ENCODE measurements at places on chromosomes 6 and 20.

DNA sequence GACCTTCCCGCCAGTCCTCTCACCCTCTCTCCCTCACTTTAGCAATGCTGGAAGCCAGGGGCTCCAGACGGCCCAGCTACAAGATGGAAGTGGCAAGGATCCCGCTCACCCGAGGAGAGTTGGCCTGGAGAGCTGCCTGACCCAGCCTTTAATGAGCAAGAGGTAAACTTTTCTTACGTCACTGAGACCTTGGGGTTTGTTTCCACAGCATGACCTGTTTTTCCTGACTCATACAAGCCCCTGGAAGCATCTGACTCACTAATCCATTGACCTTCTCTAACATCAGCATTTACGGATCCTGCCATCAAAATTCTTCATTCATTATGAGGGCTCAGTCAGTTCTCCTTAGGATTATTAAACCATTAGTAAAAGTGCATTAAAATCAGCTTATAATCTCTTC lies 120.4 kb downstream of the MYLK4 start:
- H3K27ac ChIP-seq: no peak overlapping the region
- no peak overlapping the region for H3K4me3 ChIP-seq
- no peak for DNase-seq

- no peak overlapping the region for H3K27ac ChIP-seq
- no peak for DNase-seq
- H3K36me3 ChIP-seq: no peaks in the 10 kb centered on the region
- peaks cover 2% of the 10 kb centered on the region for H3K27me3 ChIP-seq
- no peaks in the 10 kb centered on the region for H3K4me1 ChIP-seq
Measured at GRCh38 chr6:34543421-34543820, 12.7 kb downstream of the SPDEF start.

DNA sequence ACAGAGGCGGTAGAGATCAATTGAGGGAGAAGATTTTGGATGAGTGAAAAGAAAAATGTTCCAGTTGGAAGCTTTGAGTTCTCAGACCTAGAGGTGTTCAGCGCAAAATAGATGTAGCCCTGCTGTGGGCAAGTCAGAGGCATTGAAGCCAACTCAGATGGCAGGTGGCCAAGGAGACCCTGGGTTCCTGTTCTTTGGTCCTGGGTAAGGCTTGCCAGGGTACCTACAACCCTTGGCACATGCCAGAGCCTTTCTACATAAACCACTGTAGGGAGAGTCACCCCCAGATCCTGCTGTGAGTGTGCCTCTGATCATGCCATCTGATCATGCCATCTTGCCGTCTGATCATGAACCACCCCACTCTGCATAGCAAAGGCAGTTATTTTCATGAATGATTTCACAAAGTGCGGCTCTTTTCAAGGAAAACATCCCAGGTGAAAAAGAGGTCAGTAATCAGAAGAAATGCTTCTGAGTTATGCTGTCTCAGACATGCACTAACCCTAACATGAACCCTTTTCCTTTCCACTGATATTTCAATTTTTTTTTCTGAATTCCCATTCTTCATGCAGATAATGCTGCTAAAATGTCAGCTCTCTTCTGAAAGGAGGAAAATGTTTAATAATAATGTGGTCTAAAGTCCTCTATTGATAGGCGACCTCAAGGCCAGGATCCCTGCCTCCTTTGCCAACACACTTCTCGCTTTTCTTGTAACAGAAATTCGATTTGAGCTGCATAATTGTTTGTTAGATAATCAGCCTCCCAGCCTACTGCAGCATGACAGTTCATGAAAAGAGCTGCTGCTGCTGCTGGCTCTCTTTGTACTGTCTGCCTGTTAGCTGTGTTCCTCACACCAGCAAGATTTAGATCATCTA lies 153.6 kb downstream of the MTHFD1L start:
- no peaks in the 10 kb centered on the region for H3K4me1 ChIP-seq
- H3K27ac ChIP-seq: no peak overlapping the region
- peaks cover 10% of the 10 kb centered on the region for H3K36me3 ChIP-seq
- no peak overlapping the region for H3K4me3 ChIP-seq

- no peak overlapping the region for H3K27ac ChIP-seq
- no peak overlapping the region for H3K4me3 ChIP-seq
- H3K27me3 ChIP-seq: no peaks in the 10 kb centered on the region
Measured at GRCh38 chr6:22364306-22364705, 67.5 kb upstream of the PRL start.

GRCh38 chr6:146598772-146599405 lies at the start of gene ADGB:
ADGB (plus strand) TSS chr6:146598972; CDS start chr6:146599041, 69 bp downstream.
- H3K4me1 ChIP-seq: peaks cover 4% of the 10 kb centered on the region
- H3K4me3 ChIP-seq: peak within 1 kb of the TSS; percentile 53
- DNase-seq: no peak
- peak within 1 kb of the TSS; percentile 62 for H3K27ac ChIP-seq
- peaks cover 16% of the 10 kb centered on the region for H3K27me3 ChIP-seq

DNA sequence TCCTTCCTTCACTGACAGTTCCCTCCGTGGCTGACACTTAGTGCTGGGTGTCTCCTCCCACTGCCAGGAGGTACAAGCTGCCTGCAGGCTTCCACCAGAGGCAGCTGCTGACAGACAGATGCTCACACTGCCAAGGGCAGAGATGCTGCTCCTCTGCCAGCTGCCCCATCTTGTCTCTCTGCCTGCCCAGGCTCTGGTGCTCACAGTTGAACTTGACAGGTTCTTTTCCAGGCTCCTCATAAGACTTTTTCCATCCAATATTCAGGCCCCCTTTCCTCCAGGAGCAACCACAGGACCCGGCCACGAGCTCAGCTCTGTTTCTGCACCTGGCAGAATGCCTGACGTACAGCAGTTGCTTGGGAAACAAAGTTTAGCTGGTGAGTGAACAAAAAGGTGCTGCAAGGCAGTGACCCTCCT lies 79.8 kb downstream of the PSMB1 start:
- no peak overlapping the region for H3K27ac ChIP-seq
- DNase-seq: no peak
- no peaks in the 10 kb centered on the region for H3K36me3 ChIP-seq

DNA sequence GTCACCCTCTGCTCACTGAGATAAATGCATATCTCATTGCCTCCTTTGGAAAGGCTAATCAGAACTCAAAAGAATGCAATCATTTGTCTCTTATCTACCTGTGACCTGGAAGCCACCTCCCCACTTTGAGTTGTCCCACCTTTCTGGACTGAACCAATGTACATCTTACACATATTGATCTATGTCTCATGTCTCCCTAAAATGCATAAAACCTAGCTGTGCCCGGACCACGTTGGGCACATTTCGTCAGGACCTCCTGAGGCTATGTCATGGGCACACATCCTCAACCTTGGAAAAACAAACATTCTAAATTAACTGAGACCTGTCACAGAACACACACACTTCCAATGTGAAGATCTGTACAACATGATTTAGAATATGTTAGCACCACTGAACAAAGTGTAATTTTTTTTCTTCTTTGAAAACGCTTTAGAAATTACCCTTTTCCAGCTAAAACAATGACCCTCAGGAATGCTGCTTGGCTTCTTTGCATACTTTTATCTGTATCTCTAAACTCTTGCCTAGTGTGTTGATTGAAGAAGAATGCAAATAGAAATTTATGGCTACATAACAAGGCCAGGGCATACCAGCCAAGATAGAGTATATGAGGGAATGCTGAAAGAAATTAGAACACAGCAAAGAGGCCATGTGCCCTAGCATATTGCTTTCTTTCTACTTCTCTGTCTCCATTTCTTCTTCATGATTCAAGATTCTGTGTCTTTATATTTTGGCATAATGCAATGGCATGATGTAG lies 84.6 kb upstream of the DST start:
- no peak overlapping the region for H3K4me3 ChIP-seq
- no peak for DNase-seq
- H3K4me1 ChIP-seq: no peaks in the 10 kb centered on the region
- peaks cover 2% of the 10 kb centered on the region for H3K27me3 ChIP-seq
- H3K36me3 ChIP-seq: no peaks in the 10 kb centered on the region

GRCh38 chr20:48178633-48179032 lies 393.4 kb upstream of the SULF2 start:
- no peak for DNase-seq
- H3K4me1 ChIP-seq: no peaks in the 10 kb centered on the region
- H3K4me3 ChIP-seq: no peak overlapping the region
- no peak overlapping the region for H3K27ac ChIP-seq
- H3K27me3 ChIP-seq: peaks cover 5% of the 10 kb centered on the region

- H3K4me1 ChIP-seq: peaks cover 8% of the 10 kb centered on the region
- no peak overlapping the region for H3K4me3 ChIP-seq
- no peak overlapping the region for H3K27ac ChIP-seq
- no peaks in the 10 kb centered on the region for H3K27me3 ChIP-seq
Measured at GRCh38 chr20:44495802-44496481, 20.3 kb downstream of the TTPAL start.

- peaks cover 7% of the 10 kb centered on the region for H3K4me1 ChIP-seq
- no peaks in the 10 kb centered on the region for H3K36me3 ChIP-seq
Measured at GRCh38 chr20:10115021-10115420, 80.2 kb downstream of the ANKEF1 start.

DNA sequence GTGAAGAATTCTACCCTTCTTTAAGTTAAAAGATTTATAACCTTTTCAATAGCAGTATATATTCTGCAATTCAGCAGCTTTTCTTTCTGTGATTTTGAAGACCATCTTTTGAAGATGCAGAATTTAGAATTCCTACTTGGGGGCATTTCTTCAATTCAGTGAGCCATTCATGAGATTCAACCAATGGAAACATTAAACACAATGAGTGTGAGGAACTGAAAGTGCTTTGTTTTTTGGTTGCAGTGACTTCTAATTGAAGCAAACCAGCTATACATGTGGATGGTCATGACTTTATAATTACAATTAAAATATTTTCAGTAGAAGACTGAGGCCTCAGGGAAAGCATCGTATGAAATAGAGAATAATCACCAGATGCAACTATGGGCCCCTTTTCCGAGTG lies 108.3 kb downstream of the CARMIL1 start:
- H3K4me3 ChIP-seq: no peak overlapping the region
- peaks cover 8% of the 10 kb centered on the region for H3K4me1 ChIP-seq
- no peaks in the 10 kb centered on the region for H3K27me3 ChIP-seq
- no peak overlapping the region for H3K27ac ChIP-seq

GRCh38 chr6:161079566-161080262 lies 88.1 kb downstream of the MAP3K4 start:
- DNase-seq: no peak
- no peak overlapping the region for H3K4me3 ChIP-seq
- no peaks in the 10 kb centered on the region for H3K27me3 ChIP-seq
- H3K36me3 ChIP-seq: peaks cover 4% of the 10 kb centered on the region
- peaks cover 3% of the 10 kb centered on the region for H3K4me1 ChIP-seq

DNA sequence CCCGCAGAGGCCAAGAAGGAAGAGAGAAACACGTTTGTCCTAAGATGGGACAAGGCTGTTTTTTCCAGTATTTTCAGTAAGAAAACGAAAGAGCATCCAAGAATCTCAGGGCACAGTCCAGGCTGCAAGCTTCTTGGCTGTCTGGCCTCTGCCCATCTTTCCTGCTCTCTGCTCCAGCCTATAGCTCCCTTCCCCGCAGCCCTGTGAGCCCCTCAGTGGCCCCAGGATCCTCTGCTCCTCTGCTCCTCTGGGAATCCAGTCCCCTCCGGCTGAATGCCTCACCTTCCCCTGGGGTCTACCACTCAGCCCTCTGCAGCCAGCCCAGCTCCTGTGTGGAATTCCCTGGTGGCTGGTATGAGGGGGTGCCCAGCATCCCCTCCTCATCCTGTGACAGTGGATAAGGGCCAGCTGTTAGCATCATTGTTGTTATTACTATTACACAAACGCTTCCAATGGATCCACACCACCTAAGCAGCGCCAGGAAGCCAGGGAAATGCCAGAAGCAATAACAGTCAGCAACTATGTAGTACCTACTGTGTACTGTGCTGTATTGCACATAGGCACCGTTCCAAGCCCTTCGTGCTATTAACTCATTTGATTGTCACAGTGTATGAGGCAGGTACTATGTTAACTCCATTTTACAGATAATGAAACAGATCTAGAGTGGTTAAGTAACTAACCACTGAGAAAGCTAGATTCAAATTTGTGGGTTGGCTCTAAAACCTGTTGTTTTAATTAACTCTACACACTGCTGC lies 60.3 kb upstream of the PTPN1 start:
- H3K4me3 ChIP-seq: peak overlapping the region; percentile 79
- peaks cover 34% of the 10 kb centered on the region for H3K27me3 ChIP-seq
- DNase-seq: no peak
- no peaks in the 10 kb centered on the region for H3K36me3 ChIP-seq
- peaks cover 34% of the 10 kb centered on the region for H3K4me1 ChIP-seq
- peak overlapping the region; percentile 2 for H3K27ac ChIP-seq

- no peak overlapping the region for H3K4me3 ChIP-seq
- H3K4me1 ChIP-seq: peaks cover 4% of the 10 kb centered on the region
- no peak overlapping the region for H3K27ac ChIP-seq
- no peaks in the 10 kb centered on the region for H3K36me3 ChIP-seq
Measured at GRCh38 chr20:1945660-1946059, 48.2 kb downstream of the PDYN start.

DNA sequence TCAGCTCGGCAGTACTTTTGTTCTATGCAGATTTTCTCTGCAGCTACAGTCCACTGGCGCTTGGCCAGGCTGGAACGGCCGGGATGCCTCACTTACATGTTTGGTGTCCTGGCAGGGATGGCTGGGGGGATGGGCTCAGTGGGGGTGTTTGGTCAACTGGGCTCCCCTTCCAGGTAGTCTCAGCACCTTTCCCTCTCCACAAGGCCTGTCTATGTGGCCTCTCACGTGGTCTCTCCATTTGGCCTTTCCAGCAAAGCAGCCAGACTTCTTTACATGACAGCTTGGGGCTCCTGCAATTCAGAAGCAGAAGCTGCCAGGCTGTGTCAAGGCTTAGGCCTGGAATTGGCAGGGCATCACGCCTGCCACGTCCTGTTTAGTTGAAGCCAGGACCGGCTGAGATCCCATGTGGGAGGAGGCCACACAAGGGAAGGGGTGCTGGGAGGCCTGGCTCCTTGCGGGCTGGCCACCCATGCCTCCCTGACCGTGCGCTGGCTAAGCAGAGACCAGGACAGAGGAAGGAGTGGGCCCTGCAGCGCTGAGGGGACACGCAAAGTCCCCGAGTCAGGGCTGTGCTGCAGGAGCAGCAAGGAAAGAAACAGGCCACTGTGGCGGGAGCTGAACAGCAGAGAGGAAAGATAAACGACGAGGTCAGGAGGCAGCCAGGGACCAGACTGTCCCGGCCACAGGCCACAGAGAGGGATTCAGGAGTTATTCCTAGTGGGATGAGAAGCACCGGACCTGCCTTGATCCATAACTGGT lies 38.9 kb downstream of the MGME1 start:
- DNase-seq: no peak
- peaks cover 1% of the 10 kb centered on the region for H3K4me1 ChIP-seq
- no peaks in the 10 kb centered on the region for H3K36me3 ChIP-seq
- H3K27ac ChIP-seq: no peak overlapping the region

DNA sequence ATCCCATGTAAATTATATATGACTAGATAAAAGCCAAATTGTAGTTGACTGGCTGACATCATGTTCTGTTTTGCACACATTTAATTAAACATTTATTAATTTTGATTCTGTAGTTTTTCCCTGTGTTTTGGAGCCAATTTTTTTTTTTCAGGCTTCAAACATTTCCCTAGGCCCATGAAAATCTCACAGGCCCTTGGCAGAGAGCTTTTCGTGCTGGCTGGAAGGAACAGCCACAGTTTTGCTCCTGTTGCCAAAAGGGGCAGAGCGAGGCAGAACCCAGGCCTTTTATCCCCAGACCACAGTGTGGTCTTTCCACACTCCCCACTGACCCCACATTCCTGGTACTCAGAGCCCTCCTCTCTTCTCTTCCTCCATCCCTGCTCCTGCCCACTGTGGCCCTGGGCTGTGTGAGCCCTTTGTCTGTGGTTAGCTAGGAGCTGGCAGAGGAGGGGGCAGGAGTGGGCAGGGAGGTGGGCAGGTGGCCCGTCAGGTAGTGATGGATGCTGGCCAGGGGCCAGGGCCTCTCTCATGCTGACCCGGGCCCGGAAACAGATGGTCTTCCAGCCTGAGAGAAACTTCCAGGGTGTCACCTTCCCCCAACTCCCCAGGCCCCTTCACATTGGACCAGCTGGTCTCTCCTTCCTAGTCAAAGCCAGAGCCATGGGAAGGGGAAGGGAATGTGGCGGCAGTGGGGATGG lies 19.4 kb upstream of the CCM2L start:
- H3K36me3 ChIP-seq: no peaks in the 10 kb centered on the region
- DNase-seq: no peak
- no peak overlapping the region for H3K4me3 ChIP-seq
- peaks cover 29% of the 10 kb centered on the region for H3K27me3 ChIP-seq
- no peak overlapping the region for H3K27ac ChIP-seq
